Left lobe of liver (tissue), 2 donors: ENCODE measurements at places on chromosomes 6 and 20. TPM values are rescaled to one million over a fixed set of nuclear protein-coding genes. Genes with fewer than 3 reads are reported as not detected.
A peak's percentile ranks its signal among the peaks of the same experiment; 100 is the strongest.

Gene BCLAF1
- total RNA-seq: 32.6 TPM

Gene TUBB2B
- 2.1 TPM for total RNA-seq

Gene ISM1
- 3.1 TPM for total RNA-seq

Gene GRIK2
- 0.10 TPM for total RNA-seq

Gene RPS6KA2
- 12.4 TPM for total RNA-seq

Gene TMEM200A
- total RNA-seq: 0.10 TPM

Gene BTNL2
- total RNA-seq: not detected

Gene BANF2
- not detected for total RNA-seq

Gene NRSN1
- total RNA-seq: not detected

Gene SNTA1
- total RNA-seq: 12.1 TPM

GRCh38 chr6:6256886-6257285 is 63.6 kb downstream of the F13A1 start:
- DNase-seq: no peak

GRCh38 chr6:138222901-138223546 is 4.7 kb upstream of the PBOV1 start:
- no peak for DNase-seq

DNA sequence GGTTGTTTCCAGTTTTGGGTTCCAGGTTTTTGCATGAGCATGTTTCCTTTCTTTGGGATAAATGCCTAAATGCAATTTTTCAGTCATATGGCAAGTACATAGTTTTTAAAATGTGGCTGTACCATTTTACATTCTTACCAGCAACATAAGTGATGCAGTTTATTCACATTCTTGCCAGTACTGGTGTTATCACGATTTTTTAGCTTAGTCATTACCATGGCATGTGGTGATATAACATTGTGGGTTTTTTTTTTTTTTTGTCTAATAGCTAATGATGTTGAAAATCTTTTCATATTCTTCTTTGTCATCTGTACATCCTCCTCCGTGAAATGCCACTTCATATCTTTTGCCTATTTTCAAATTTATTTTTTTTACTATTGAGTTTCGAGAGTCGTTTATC is 2.9 kb upstream of the TDRD6 start:
- no peak for DNase-seq

DNA sequence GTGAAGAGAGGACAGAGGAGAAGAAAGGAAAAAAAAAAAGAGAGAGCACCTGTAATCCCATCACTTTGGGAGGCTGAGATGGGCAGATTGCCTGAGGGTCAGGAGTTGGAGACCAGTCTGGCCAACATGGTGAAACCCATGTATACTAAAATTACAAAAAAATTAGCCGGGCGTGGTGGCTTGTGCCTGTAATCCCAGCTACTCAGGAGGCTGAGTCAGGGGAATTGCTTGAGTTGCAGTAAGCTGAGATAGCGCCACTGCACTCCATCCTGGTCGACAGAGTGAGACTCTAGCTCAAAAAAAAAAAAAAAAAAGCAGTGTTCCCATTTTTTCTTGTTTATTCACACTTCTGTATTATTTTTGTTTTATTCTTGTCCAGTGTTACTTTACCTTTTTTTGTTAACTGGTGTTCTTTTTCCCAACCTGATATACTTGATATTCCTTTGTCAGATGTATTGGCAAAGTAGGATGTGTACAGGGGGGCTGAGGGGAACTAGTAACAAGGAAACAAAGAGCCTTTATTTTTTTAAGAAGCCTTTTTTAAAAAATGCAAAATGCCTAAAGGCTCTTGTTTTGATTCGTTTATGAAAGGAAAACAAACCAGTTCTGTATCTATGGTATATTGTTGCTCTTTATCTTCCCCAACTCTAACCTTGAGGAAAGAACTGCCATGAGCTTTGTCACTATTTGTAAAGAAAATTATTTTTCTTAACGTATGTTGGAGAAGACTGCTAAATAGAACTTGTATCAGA is 22.3 kb downstream of the COL19A1 start:
- no peak for DNase-seq

DNA sequence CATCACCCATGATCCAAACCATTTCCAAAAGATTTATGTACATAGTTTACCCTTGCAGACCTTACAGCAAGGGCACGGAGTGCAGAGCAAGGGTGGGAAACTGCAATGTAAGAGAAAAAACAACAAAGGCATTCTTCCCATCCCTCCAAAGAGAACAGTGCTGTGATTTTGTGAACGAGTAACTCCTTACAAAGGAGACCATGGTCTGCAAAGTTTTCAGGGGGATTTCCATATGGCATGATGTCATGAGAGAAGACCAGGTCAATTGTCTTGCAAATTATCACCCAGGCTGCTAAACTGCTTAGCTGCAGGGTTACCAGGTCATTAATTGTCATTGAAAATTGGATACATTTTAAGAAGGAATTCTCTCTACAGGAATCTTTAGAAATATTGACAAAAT is 58.3 kb downstream of the LAMP5 start:
- DNase-seq: no peak

DNA sequence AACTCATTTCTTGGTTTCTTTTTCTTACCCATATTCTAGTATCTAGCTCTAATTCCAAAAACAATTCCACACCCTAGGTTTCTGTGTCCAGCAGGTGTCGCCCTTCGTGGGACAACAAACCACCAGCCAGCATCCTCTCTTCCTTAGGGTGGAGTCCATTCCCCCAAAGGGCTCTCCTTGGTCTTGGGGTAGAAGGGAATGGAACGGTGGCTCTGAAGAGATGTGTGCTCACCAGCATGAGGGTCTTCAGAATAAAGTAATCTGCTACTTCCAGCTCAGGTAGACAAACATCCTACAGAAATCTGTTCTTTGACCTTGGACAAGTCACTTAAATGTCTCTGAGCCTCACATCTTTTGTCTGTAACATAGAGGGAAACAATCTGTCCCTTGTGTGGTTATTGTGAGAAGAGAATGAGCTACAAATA is 7.2 kb downstream of the HLA-DMB start:
- DNase-seq: peak; percentile 72

DNA sequence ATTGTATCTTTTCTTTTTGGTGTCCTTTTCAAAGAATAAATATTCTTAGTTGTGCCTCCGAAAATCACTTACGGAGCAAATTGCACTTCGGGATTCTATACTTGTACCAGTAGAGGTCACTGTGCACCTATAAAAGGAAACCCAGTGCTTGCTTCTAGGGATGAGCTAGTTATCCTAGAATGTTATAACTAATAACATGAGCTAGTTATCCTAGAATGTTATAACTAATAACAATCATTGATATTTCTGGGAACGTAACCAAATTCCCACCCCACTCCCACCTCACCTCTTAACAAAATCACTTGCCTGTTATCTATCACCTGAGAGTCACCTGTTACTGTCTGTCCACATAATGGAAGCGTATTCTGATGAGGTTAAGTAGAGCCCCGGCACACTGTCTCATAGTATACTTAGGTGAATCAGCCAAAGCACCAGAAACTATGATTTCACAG is 126.9 kb upstream of the TIAM2 start:
- DNase-seq: no peak

DNA sequence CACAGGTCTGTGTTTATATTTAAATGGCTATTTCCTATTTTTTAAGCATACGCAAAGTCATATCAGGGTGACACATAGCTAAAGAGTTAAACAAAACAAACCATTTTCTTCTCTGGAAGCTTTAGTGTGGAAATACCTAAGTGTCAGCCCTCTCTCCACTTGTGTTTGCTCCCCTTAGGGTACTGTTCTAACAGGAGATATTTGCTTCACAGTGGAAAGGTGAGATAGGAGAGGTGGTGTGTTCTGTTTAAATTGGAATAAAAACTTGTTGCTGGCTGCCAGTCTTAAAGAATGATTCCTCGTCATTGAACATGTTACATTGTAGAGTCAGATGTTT is 18.9 kb downstream of the PHACTR2 start:
- DNase-seq: no peak

- DNase-seq: no peak
Observed at GRCh38 chr6:4678506-4679300, 97.5 kb upstream of the CDYL start.

GRCh38 chr6:166168616-166169548 is 1.2 kb upstream of the TBXT start:
- DNase-seq: no peak

DNA sequence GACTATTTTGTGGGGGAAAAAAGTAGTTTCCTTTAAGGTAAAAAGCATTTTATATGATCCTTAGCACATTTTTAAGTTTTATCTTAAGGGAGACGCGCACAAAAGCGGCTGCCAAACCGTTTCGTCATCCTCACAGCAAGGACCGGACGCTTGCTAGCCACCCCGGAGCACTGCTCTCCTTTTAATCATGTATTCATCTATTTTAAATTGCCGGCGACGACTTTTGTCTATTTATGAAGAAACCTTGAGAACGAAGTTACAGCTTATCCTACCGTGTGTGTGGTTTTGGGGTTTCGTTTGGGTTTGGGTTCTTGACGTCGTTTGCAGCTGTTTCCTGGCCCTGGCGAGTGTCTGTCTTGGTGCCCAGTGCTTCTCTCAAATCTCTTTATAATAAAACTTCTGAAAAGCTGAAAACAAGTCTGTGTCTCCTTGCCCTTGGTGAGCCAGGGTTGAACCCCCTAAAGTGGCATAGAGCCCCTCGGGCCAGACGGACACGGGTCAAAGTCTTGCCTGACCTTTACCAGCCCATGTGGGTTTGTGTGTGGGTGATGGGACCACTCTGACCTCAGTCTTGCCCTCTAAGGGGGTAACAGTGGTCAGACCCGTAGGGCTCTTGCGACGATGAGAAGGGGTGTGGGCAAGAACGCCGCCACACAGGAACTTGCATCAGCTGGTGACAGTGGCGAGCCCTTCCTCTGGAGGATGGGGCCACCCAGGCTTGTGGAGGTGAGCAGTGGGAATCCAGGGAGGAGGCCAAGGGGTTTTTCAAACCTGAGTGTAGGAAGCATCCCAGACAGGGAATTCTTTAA is 117.6 kb downstream of the JPH2 start:
- no peak for DNase-seq

- no peak for DNase-seq
Observed at GRCh38 chr20:45450097-45450818, 19.3 kb upstream of the WFDC2 start.

DNA sequence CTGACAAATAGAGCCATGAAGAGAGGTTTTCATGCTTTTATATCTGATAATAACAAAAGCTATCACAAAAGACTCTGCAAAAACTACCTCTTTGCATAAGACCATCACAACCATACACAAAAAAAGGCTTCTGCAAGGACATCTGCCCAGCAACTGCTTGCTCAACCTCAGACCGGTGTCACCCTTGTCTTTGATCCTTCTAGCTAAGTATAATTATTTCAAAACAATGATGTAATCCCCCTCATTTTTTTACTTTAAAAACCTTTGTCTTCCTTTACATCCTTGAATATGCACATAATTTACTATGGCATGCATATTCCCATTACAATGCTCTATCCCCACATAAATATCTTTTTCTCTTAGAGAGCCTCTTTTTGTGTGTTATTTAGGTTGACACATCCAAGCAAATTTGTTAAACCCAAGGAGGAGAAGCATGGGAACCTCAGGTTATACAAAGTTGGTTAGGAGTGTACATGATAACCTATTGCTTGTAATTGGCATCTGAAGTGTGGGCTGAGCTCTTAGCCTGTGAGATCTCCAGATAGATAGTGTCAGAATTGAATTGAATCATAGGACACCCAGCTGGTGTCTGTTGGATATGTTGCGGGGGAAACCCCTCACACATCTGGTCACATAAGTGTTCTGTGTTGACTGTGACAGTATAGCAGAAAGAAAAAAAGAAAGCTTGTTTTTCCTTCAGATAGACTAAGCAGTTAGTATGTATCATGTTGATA is 20.7 kb upstream of the CGA start:
- no peak for DNase-seq

GRCh38 chr20:55714082-55714481 is 291.2 kb downstream of the CBLN4 start:
- DNase-seq: no peak

GRCh38 chr20:48558906-48559305 is 268.9 kb downstream of the PREX1 start:
- no peak for DNase-seq

DNA sequence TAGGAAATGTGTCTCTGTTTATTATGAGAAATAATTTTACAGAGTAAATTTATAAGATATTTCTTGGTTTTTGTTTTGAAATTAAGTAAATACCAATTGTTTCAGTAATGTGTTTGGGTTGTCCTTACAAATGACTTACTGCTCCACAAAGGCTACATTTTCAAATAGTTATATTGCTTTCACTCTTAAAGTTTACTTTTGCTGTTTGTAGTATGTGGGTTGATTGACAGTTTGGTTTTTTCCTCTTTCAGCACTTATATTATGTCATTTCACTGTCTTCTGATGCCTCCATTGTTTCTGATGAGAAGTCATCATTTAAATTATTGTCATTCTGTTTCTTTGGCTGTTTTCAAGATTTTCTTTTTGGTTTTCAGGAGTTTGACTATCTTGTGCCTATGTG is 34.9 kb upstream of the SUMO4 start:
- no peak for DNase-seq

DNA sequence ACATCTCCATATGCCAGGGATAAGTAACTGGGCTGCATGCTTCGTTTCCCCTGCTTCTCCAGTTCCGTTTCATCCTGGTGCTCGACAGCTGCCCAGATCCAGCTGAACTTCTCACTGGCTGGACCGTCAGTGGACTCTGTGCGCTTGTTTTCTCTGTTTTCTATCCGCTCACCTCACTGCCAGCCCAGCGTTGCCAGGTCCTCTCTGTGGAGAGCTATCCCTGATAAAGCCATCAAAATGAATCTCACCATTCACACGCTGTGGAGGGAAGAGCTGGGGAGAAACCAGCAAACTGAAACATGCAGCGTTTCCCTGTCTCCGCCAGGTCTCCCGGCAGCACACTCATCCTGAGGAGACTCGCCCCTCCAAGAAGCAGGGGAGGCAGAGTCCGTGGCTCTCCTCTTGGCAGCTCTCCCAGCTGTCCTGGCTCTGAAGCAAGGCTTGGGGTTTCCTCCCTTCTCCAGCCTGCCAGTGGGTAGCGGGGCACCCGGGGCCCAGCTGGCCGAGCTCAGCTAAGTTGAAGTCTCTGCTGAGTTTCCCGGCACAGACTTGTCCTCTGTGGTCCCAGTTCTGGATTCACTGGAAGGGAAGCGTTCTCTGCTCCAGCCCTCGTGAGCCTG is 160.9 kb downstream of the DTNBP1 start:
- no peak for DNase-seq

- no peak for DNase-seq
Observed at GRCh38 chr6:159565181-159565710, 127.8 kb downstream of the SOD2 start.

DNA sequence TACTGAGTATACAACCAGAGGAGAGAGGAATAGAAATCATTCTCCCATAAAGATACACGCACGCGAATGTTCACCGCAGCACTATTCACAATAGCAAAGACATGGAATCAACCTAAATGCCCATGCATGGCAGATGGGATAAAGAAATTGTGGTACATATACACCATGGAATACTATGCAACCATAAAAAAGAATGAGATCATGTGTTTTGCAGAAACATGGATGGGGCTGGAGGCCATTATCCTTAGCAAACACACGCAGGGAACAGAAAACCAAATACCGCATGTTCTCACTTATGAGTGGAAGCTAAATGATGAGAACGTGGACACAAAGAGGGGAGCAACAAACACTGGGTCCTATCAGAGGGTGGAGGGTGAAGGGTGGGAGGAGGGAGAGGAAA is 3.4 kb downstream of the SERPINB6 start:
- no peak for DNase-seq
